ENCODE measurements at places on chromosomes 13 and 19.

GRCh38 chr13:96988441-96988840 lies 5.8 kb downstream of the OXGR1 start:
- DNase-seq = no peak

DNA sequence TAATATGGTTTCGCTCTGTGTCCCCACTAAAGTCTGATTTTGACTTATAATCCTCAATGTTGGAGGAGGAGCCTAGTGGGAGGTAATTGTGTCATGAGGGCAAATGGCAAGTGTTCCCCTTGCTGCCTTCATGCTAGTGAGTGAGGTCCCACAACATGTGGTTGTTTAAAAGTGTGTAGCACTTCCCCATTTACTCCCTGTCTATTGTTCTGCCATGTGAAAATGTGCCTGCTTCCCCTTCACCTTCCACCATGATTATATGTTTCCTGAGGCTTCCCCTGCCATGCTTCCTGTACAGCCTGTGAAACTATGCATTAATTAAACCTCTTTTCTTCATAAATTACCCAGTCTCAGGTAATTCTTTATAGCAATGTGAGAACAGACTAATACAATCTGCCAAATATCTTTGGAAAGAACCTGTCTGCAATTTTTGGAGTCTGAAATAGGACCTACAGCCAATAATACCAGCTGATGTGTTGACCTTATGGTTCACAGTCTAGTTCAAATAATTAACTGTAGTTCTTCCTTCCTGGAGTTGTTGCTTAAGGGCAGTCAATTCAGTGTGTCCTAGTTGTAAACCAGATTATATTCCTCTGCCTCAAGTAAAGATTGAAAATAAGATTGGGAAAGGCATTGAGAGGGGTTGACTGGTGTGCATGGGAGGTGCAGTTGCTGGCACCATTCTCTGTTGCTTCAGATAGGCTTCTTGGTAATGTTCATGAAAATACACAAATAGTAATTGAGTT lies 1442.9 kb downstream of the SLITRK1 start:
- no peak for DNase-seq

DNA sequence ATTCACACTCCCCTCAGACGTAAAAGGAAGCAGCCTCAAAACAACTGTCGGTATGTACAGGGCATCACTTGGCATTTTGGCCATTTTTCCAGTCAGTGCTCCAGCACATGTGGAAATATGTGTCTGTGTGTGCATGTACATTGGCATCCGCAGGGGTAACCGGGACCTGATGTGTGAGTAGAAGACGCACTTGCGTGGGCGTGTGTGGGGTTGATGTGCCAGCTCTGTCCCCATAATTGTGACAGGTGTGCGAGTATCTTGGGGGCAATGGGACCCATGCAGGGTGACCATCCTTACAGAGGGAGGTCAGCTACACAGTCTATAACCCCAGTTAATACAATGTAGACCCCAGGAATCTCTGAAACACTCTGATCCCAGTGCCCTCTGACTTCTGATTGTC lies 7.3 kb upstream of the ZNF331 start:
- DNase-seq = no peak

DNA sequence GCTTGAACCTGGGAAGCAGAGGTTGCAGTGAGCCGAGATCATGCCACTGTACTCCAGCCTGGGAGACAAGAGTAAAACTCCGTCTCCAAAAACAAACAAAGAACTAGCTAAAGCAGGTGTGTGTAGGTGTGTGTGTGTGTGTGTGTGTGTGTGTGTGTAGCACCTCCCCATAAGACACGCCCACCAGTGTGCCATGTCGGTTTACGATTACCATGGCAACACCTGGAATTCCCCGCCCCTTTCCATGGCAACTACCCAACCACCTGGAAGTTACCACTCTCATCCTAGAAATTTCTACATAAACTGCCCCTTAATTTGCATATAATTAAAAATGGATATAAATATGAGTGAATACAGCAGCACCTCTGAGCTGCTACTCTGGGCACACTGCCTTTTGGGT lies 80.9 kb upstream of the ADGRE5 start:
- DNase-seq = no peak

- DNase-seq = no peak
These were observed 19.7 kb upstream of the LDLR start for GRCh38 chr19:11069561-11069960.

GRCh38 chr19:56955637-56956216 lies 115.2 kb upstream of the PEG3 start:
- DNase-seq = no peak

- DNase-seq = no peak
These were observed 14.7 kb downstream of the SMARCA4 start for GRCh38 chr19:10975374-10976130.

GRCh38 chr13:98297051-98297450 lies 120.0 kb upstream of the RNF113B start:
- DNase-seq = no peak

GRCh38 chr19:36771261-36772231 lies 1.1 kb downstream of the ZNF850 start:
- peak; percentile 61 for DNase-seq

GRCh38 chr19:53520547-53521372 lies 17.2 kb upstream of the ZNF331 start:
- peak; percentile 100 for DNase-seq

DNA sequence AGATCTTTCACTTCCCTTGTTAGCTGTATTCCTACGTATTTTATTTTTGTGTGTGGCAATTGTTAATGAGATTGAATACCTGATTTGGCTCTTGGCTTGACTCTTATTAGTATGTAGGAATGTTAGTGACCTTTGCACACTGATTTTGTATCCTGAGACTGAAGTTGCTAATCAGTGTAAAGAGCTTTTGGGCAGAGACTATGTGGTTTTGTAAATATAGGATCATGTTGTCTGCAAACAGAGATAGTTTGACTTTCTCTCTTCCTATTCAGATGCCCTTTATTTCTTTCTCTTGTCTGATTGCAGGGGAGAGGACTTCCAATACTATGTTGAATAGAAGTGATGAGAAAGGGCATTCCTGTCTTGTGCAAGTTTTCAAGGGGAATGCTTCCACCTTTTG lies 160.3 kb upstream of the PCDH20 start:
- DNase-seq = no peak

- no peak for DNase-seq
These were observed 292.9 kb downstream of the SPRY2 start for GRCh38 chr13:80048030-80048429.

- DNase-seq = no peak
These were observed 912 bp downstream of the GRK1 start for GRCh38 chr13:113667771-113668490.

DNA sequence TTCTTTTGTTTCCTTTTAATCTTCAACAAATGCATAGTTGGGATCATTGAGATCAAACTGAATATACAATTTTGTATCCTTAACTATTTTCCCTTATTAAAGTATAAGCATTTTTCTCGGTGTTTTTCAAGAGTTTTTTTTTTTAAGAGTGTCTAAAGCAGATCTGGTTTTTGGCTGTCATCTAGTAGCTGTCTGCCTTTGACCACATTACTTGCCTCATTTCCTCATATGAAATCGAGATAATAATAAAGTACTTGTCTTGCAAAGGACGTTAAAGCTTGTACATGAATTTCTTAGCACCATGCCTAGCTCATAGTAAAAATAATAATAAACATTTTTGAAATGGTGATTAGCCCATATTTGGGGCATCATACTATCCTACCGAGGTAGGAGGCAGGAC lies 121.2 kb downstream of the PDS5B start:
- DNase-seq = no peak

GRCh38 chr19:32068793-32069192 lies 276.6 kb upstream of the ZNF507 start:
- DNase-seq = no peak

DNA sequence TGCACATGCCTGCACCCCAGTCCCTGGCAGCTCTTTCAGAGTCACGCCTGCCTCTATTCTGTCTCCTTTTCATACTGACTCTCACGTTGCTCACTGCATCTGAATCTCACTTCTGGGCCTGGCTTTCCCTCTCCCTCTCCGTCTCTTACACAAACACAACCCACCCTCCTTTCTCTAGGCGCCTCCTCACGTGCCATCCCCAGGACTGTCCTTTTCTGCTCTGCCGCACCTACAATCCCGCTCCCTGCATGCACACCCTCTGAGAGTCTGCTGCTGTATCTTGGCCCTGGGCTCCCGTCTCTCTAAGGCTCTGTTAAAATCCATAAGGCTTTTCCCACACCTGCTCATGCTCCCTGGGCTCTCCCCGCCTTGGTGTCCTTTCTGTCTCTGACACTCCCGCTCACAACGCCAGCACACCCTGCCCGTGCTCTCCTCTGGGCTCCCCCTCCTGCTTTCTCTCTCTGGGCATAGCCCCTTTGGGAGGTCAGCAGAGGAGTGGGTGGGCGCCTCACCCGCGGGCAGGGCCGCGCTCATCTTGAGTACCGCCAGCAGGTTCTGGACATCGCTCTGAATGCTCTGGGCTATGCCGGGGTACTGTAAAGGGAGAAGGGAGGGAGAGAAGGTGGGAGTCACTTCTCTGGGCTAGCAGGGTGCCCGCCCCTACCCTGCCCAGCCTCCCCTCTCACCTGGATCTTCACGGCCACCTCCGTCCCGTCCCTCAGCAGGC lies 12.7 kb upstream of the NUMBL start:
- DNase-seq = no peak

- peak; percentile 64 for DNase-seq
These were observed 312.0 kb downstream of the OLFM4 start for GRCh38 chr13:53340505-53341143.

GRCh38 chr19:47996230-47996727 lies 1.8 kb downstream of the ELSPBP1 start:
- DNase-seq = no peak

DNA sequence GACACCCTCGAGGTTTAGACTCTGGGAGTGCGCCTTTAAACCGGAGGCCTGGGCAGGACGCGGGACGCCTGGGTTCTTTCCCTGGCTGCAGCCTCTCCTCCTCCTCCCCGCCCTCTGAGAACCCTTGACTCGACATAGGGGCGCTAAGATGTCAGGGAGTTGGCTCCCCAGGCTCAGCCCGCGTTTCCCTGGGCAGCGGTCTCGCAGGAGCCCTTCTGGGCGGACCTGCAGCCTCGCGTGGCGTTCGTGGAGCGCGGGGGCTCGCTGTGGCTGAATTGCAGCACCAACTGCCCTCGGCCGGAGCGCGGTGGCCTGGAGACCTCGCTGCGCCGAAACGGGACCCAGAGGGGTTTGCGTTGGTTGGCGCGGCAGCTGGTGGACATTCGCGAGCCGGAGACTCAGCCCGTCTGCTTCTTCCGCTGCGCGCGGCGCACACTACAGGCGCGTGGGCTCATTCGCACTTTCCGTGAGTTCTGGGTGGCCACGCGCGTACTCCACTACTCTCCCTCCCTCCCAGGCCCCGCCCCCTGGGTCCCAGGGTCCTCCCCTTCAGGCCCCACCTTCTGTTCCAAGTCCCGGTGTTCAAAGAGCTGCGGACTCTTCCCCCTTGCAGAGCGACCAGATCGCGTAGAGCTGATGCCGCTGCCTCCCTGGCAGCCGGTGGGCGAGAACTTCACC lies 1.3 kb downstream of the ICAM5 start:
- DNase-seq = peak; percentile 34

DNA sequence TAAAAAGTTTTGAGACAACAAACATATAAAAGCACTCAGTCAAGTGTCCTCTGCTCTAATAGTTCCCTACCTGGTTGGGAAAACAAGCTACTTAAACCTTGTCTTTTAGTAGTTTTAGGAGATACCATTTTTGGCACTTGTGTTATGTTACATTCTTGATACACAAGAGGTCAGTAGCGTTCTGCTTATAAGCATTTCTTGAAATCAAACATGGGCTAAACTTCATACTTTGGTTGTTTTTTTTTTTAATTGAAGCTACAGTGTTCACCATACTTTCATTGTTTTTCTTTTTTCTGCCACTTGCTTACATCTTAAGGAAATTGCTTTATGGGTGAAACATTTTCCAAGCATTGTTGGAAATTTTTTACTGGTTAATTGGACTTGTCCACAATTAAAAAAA lies 12.9 kb downstream of the NHLRC3 start:
- peak; percentile 70 for DNase-seq

DNA sequence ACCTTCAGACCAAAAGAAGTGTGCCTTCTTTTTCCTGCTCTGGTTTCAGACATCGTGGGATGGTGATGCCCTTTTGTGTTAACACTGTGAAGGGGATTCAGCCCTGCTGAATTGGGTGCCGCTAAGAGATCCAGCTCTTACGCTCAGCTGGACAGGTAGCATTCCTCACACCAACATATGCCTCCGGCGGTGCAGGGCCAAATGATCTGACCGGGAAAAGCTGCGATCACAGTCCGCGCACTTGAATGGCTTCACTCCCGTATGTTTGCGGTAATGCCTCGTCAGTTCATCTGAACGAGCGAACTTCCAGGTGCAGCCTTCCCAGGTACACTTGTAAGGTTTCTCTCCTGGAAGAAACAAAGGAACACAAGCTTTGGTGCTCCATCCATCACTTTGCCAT lies 438.9 kb downstream of the KLF12 start:
- no peak for DNase-seq

Measured in brain (organoid and tissue), 16 donors.